Cortex of kidney (tissue), 1 donor: ENCODE measurements at places on chromosomes 11 and 22.

DNA sequence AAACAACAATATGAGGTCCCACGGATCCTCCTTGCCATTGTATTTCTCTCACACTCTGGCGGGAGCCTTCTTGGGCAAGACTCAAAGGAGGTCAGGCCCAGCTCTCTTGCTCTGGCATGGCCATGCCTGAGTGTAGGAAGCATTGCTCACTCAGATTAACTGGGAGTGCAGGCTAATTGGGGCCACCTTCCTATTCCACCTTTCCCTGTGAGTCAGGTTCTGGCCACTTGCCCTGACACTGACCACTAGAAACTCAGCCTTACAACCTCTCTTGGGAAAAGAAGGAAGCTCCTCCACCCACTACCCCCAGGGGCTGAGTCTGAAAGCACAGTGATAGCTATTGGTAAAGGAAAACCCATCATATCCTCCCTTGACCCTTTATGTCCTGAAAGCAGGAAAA is 121.8 kb upstream of the NTM start:
- DNase-seq, result no peak

DNA sequence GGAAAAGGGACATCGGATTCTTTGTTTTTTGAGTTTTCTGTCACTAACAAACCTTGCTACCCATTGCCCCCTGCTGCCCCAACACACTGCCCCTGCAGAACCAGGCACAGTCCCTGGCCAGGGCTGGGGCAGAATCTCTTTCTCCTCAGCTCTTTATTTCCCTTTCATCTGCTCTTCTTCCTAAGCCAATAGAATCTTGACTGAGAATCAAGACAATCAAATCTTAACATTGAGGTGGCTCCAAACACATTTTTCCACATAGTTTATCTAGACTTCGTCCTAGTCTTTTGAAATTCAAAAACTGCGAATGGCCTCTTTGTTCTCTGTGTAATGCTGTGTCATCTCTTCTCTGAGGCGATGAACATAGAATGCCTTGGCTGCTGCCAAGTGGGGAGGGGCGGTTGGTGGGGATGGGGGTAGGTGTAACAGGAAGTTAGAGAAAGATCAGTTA is 16.1 kb upstream of the NTM start:
- DNase-seq, result no peak

- DNase-seq, result no peak
These were observed 19.9 kb upstream of the MUC5B start for GRCh38 chr11:1202776-1203504.

- DNase-seq, result no peak
These were observed 5.1 kb downstream of the SCN4B start for GRCh38 chr11:118147502-118147901.

DNA sequence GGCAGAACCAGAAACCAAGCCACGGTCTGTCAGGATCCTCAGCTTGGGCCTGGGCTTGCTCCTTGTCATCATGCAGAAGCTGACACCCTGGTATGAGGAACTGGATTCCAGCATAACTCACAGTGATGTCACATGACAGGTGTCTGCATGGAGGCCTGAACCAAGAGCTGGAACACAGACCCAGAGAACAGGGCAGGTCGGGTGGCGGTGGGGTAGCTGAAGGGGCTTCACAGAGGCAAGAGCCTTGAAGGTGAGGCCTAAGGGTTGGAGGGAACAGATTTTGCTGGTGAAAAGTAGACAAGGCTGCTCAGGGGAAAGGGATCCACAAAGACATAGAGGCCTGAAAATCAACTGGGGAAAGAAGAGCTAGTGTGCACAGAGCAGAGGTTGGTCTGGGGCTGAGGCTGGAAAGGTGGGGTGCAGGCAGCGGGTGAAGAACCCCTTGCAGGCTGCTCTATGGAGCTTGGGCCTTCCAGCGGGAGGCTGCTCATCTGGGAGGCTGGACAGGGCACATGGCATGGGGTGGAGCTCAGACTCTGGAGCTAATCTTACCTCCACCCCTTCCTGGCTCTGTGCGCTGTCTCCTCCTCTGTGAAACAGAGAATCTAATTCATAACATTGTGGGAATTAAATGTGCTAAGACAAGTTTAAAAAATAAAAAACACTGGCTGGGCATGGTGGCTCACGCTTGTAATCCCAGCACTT is 18.4 kb upstream of the RPS3 start:
- no peak for DNase-seq

DNA sequence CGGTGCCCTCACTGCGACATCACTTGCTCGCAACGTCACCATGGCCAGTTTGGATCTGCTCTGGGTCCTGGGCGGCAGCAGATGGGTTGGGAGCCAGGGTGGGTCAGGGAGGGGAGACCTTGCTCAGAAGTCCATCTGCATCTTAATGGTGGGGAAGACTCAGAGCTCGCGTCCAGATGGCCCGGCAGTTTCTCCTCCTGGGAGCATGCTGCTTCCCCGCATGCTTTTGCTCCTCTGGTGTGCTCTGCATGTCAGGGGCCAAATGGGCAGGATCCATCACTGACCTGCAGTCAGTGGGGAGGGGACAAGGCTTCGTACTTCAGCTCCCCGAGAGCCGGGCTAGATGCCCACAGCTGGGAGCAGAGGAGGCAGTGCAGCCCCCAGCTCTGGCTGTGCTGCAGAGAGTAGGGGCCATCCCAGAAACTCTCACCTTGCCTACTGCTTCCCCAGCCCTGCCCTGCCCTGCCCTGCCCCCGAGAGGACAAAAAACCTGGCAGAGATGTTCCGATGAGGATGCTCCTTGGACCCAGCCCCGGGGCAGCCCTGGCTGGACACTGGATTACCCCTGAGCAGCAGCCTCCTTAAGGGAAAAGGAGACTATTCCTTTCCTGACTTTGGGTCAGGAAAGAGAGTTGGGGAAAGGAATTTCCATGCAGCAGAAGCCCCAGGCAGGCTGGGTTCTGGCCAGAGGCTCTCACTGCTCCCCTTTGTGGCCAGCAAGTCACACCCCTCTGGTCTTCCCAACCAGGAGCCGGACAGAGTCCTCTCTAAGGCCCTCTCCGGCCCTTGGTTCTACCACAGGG is 149.9 kb downstream of the PKNOX2 start:
- DNase-seq, result no peak

DNA sequence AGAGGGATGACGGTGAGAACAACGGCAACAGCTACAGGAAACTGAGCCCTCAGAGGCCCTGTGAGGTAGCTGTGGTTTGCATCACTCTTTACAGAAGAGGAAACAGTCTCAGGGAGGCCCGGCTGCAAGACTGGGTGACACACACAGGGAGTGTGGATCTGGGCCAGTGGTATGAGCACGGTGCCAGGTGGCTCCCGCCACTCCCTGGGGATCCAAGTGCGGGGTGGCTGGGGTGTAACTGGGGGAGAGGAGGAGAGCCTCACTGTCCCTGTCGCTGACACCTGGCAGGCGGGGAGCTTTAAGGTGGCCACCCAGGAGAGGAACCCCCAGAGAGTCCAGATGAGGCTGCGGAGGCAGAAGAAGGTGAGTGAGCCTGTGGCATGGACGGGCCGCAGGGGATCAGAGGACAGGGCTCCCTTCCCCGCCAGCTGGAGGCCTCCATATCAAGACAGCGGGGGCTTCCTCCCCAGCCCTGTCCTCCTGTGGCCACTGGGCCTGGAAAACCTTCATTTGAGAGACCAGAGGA is 5.6 kb downstream of the RGL4 start:
- DNase-seq, result no peak
